Mesenchymal stem cell (in vitro differentiated cells and primary cell): ENCODE measurements at places on chromosomes 1 and 21.

GRCh38 chr1:220748936-220749335, 814 bp downstream of the MTARC2 start:
- peak; percentile 18 for DNase-seq
- H3K27ac ChIP-seq: no peak overlapping the region
- H3K4me1 ChIP-seq: peaks cover 11% of the 10 kb centered on the region
- H3K4me3 ChIP-seq: peak overlapping the region; percentile 88
- H3K27me3 ChIP-seq: no peaks in the 10 kb centered on the region

DNA sequence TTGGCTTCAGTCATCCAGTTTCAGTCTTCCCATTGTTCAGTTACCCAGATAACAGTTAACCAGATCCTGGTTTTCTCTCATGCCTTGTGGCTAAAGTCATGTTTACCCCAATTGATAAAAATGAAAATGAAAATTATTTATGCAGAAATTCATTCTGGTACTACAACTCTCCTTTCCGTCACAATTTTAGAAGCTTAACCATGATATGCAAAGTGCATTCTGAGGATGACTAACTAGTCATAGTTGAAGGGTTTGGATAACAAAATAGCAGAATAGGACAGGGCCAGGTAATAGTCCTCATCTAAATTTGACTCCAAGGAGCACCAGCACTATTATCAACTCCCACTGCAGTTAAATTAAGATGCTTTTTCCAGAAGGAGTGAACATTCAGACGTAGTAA, 94.7 kb downstream of the NTMT2 start:
- no peaks in the 10 kb centered on the region for H3K4me1 ChIP-seq
- no peak overlapping the region for H3K27ac ChIP-seq
- no peak for DNase-seq
- H3K4me3 ChIP-seq: no peak overlapping the region

DNA sequence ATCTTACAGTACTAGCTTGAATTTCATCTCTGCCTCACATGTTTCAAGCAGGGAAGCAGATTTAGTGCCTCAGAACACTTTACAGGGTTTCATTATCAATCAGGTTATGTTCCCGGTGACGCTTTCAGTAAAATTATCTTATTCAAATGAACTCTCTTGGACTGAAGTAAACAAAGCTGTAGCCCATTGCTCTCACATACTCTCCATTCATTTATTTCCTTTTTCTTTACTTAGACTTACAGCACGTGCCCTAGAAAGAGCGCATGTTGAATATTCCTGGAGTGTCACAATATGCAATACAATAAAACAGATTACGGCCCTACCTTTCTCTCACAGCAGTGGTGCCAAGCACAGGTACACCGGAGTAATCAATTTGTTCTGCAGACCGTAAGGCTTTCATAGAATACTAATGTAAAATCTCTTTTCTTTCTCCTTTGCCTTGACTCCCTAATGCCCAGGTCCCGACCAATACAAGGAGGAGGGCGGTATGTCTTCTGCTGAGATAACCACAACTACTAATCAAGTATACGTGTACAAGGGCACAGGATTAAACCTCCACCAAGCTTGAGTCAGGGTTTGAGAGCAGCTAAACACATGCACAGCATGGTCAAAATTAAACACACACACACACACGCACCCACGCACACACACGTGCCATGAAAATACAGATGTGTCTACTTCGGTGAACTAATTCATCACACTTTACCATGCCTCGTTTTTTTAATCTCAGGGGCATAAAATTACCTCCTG, 62.8 kb downstream of the NRIP1 start:
- H3K27ac ChIP-seq: peak overlapping the region; percentile 22
- peaks cover 11% of the 10 kb centered on the region for H3K4me1 ChIP-seq
- H3K36me3 ChIP-seq: no peaks in the 10 kb centered on the region

DNA sequence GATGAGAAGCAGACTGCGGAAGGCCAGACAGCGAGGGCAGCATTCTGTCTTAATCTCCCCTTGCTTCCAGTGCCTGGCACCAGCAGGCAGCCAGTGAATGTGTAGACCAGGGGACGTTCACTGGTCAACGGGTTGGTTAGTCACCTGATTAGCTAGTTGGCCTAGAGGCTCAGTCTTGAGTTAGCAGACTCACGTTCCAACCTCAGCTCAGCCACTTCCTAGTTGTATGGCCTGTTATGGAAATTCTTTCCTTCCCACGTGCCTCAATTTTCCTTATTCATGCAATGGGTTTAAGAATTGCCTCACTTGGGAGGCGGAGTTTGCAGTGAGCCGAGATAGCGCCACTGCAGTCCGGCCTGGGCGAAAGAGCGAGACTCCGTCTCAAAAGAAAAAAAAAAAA, 249.6 kb upstream of the TMEM51 start:
- no peak for DNase-seq
- peaks cover 3% of the 10 kb centered on the region for H3K27me3 ChIP-seq
- H3K4me1 ChIP-seq: no peaks in the 10 kb centered on the region
- H3K36me3 ChIP-seq: no peaks in the 10 kb centered on the region
- H3K4me3 ChIP-seq: no peak overlapping the region

GRCh38 chr21:34640858-34641257, 25.9 kb upstream of the RCAN1 start:
- H3K27me3 ChIP-seq: peaks cover 7% of the 10 kb centered on the region
- no peak overlapping the region for H3K27ac ChIP-seq
- no peaks in the 10 kb centered on the region for H3K36me3 ChIP-seq
- H3K4me3 ChIP-seq: peak overlapping the region; percentile 46
